ENCODE measurements at places on chromosomes 5 and 9.

- no peak for DNase-seq
These were observed 675.3 kb upstream of the CCNG1 start for GRCh38 chr5:162762119-162762518.

DNA sequence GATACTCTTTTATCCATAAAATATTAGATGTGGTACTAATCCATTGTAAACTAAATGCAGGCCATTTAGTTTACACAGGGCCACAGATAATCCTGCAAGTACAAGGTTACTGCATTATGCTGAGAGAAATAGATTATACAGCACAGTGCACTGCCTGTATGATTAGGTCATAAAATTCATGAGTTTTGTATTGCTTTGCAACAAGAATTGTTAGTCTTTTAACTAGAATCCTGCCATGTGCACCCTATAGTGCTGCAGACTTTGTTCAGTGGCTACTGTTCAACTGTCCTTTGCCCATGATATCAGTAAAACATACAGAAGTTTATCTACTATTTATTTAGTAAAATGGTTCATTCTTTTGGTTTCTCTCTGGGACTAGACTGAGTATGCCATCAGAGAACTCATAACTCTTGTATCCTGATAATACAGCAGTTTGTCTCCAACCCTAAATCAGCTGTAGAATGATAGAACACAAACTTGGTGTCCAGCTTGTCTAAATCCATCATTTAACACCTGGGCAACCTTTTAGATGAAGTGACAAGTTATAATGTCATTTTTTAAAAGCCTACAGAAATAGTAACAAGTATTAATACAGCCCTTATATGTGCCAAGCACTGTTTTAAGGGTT is 291.2 kb downstream of the TMEM167A start:
- no peak for DNase-seq

DNA sequence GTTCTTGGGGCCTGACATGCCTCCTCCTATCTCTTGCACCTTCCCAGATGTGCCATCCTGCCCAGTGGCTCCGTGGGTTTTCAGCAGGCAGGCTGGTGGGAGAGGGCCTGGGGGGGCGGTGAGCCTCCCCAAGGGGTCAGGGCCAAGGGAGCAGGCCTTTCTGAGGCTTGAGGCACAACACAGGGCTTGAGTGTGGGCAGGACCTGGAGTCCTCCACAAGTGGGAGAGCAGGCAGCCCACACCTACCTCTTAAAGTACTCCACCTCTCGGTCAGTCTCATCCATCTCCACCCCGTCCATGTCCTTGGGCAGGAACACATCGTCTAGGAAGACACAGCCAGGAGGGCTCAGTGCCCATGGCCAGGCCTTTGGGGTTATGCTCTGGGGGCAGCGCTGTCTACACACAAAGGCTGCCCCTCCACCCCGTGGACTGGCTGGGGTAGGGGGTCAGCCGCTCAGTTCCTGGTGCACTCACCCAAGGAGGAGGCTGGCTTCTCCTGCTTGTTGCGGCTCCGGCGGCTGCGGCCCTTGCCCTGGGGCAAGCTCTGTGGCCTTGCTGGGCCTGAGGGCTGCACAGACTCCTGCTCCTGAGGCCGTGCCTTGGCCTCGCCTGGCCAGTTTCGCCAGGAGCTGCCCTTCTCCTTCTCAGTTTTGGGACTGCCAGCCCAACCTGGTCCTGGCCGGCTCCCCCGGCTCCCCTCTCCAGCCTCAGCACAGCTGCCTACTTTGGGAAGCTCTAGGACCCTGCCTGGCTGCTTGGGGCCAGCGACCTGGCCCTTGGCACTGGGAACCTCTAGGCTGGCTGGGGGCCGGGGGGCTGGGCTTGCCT is 7.2 kb upstream of the DDX41 start:
- no peak for DNase-seq

DNA sequence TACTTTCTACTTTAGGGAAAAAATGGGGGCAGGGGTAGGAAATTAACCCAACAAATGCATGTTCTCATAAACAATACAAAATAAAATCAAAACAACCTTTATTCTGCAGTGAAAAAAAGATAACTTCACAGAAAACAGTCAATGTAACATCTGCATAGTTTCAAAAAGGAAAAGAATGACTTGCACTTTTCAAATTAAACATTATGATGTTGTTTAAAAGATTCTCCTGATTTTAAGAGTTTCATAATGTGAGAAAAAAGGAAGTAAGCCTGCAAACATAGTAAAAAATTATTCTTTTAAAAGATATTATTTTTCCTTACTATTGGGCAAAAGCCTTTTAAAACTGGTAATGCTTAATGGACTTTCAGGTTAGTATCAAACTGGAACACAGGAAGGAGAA is 7.6 kb downstream of the C9orf72 start:
- no peak for DNase-seq

GRCh38 chr5:171857489-171857876 is 71.9 kb downstream of the SMIM23 start:
- DNase-seq, result no peak

- DNase-seq, result peak; percentile 93
These were observed 71.7 kb downstream of the GRIA1 start for GRCh38 chr5:153562189-153562588.

GRCh38 chr5:55636177-55636576 is 75.9 kb downstream of the SLC38A9 start:
- DNase-seq, result no peak

GRCh38 chr5:143108498-143109128 is 294.9 kb downstream of the NR3C1 start:
- DNase-seq, result no peak

DNA sequence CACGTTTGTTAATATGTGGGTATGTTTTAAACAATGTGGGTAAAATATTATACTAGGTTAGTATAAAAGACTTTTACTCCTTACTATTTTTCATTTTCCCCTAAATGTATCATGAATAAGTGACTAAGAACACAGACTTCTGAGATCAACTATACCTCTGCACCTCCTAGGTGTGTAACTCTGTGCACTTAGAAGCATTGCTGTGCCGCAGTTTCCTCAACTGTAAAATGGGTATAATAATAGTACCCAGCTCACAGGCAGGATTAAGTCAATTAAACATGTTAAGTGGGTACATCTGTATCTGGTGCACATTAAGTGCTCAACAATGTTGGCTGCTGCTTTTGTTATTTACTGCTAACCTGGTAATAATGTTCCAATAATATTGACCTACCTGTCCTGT is 21.6 kb upstream of the F2R start:
- no peak for DNase-seq

GRCh38 chr5:134242146-134242545 is 16.3 kb upstream of the PPP2CA start:
- peak; percentile 62 for DNase-seq

GRCh38 chr5:130868186-130868840 is 296.7 kb downstream of the HINT1 start:
- DNase-seq, result peak; percentile 41

DNA sequence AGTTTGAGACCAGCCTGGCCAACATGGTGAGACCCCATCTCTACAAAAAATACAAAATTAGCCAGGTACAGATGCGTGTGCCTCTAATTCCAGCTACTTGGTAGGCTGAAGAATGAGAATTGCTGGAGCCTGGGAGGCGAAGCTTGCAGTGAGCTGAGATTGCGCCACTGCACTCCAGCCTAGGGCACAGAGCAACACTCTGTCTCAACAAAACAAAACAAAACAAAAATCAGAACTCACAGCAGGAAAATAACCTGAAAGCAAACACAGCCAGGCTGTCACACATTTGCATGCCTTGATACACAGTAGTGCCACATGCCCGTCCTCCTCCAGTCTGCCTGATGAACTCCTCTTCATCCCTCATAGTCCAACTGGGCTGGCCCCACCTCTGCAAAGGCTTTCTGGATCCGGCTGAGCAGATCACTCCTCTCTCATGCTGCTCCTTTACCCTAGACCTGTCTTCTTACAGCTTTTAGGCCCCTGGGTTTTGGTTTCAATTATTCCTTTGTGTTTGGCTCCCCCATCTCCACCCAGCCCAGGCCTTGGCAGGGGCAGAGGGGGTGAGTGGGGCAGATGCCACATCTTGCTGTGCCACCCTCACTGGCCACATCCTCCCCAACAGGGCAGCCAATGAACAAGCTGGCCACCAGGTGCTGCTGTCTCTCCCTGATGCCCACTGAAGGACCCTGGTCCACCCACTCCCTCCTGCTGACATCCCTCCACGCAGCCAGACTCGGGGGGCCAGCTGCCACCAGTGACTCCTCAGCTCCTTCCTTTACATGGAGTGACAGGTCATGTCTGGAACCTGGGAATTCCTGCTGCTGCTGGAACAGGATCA is 62.0 kb upstream of the GGTA1 start:
- DNase-seq, result no peak

- no peak for DNase-seq
These were observed 1844.3 kb downstream of the MAT2B start for GRCh38 chr5:165349735-165350134.

GRCh38 chr5:15783734-15784133 is 283.8 kb downstream of the FBXL7 start:
- DNase-seq, result no peak

DNA sequence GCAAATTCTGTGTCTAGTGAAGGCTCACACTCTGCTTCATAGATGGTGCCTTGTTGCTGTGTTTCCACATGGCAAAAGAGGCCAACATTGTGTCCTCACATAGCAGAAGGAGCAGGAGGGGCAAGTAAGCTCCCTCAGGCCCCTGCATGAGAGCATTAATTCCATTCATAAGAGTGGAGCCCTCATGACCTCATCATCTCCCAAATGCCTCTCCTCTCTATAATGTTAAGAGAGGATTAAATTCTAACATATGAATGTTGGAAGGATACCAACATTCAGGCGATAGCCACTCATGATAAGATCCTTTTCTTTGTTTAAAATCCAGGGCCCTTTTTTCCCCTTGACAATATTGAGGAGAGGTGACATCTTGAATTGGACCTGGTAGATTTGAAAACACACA is 35.2 kb upstream of the PAM start:
- no peak for DNase-seq

DNA sequence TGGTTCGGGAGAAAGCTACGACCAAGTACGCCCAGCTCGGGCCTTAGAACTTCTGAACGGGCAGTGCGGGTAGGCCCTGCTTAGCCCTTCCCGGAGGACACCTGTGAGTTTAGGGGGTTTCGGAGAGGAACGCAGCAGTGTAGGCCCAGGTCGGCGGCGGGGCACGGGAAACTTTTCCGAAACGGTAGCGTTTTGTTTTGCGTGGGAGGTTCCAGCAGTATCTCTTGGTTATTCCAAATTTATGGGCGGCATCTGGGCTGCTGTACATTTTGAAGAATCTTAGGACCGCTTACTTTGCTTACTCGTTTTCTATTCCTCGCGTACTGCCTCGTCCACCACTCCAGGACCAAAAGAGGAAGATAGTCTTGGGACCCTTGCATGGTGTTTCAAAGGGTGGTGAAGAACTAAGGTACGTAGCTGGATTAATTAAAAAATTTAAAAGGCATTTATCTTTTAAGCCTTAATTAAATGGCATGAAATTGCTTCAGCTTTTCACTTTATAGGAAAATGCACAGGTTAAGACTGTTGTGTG is 492 bp downstream of the TENT2 start:
- DNase-seq, result no peak
